ENCODE measurements at places on chromosomes 7 and 10. TPM values are rescaled to one million over a fixed set of nuclear protein-coding genes. Genes with fewer than 3 reads are reported as not detected.

GRCh38 chr10:15860692-15861201 is 440 bp upstream of the MINDY3 start:
- no peak for DNase-seq

DNA sequence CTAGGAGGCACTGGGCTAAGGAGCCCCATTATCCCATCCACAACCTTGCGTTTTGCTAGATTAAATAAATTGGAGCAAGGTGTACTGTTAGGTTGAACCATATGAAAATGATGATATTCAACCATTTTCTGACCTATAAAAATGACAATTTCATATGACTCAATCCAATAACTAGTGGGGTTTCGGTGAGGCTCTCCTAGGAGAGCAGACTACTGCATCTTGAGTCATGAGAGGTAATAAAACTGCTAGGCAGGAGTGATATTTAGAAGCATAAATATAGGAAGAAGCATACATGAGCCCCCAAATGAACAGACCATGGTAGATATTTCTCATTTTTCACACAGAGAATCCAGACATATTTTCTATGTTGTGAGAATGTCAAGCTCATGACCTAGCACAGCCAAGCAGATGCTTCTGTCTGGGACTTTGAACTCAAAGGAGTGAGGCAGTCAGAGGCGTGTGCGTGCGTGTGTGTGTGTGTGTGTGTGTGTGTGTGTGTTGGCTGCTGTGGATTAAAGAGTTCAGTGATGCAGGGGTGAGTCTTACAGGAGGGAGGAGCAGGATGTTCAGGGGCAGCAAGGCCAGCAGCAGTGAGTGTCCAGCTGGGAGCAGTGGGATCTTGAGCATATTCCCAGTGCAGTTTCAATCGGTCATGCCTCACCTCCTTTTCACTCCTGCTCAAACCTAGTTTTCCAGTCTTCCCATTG is 17.8 kb upstream of the WDR11 start:
- DNase-seq: no peak

The SMURF1 gene
- 17.0 TPM for polyA plus RNA-seq

The CLDN4 gene
- polyA plus RNA-seq: 87.3 TPM

GRCh38 chr7:154096-154799 is 38.1 kb upstream of the FAM20C start:
- no peak for DNase-seq

DNA sequence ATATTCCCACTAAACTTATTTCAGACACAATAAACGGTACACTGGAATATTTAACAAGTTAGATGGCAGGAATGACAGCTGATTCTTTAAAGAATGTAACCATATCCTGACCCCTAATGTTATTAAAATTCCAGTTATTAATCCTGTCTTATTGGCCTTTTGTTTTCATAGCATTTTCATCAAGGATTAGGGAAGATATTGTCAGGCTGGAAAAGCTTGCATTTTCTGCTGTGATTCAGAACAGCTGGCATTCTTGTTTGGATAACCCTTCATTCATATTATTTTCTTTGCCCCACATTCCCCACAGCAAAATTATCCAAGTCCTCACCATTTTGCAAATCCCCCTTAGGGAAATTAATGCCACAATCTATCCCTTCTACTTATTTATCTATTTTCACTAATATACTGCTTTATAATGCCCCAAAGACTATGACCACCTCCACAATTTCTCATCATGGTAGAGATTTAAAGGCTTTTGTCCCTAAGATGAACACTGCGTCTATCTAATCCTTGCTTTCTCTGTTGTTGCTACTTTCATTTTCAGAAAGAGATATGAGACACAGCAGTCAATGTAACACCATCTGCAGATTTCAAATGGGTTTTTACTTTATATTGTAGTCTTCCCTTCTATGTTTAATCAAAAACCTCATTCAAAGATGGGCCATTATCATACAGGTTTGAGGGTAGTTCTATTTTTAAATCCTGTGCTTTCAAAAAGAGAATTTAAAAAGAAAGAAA is 475.1 kb downstream of the PARD3 start:
- DNase-seq: no peak

The GRM8 gene
- polyA plus RNA-seq: 0.75 TPM

- no peak for DNase-seq
These were observed 62.5 kb upstream of the AKR1E2 start for GRCh38 chr10:4763513-4763912.
